ENCODE measurements at places on chromosomes 7 and 10.

GRCh38 chr10:81603106-81603620, 271.8 kb upstream of the NRG3 start:
- no peak for DNase-seq

DNA sequence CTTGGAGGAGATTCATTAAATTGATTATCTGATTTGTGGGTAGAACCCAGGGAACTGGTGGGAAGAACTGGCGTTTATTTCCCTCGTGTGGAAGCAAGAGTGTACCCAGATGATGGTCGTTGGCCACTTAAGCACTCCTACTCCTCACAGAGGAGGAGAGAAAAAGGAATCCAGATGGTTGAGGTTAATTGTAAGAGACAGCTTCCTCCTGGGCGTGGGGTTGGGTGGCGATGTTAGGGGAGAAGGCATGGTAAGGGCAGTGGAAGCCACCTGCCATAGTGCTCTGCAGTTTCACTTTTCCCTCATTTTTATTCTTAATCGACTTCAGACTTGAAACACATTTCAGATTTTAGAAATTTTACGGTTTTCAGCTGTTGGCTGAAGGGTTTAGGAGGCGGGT, 104.1 kb downstream of the DOCK1 start:
- no peak for DNase-seq

DNA sequence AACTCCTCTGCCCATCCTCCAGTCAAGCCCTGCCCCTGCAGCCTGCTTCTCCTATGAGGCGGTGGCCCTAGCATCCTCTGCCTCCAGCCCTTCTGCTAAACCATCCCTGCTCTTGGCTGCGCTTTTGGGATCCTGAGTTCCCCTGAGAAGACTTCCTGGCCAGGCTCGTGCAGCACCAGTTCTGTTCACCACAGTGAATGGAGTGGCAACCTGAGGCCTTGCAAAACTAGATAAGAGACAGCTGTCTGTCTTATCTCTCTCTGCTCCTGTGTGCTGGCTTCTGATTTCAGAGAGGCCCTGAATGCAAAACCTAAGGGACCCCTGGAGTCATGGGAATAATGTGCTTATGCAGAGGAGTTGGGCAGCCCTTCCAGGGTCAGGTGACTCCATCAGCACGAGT, 119.2 kb downstream of the TMEM178B start:
- no peak for DNase-seq

- no peak for DNase-seq
Measured at GRCh38 chr10:1745780-1746456, 8.6 kb upstream of the ADARB2 start.

DNA sequence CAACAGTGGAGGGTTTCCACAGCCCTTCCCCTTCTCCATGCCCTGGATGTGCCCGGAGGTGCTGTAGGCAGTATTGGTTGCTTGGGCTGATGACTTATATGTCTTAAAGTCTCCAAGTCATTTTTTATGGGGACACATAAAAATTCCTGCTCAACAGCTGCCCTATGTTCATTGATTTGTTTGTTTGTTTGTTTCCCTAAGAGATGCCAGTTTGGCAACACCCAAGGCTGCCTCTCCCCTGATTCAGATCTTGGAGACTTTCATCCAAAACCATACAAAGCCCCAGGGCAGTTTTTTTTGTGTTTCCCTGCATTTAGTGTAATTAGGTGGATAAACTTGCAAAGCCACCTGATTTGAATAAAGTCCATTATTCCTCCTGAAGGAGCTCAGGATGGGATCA, 115.3 kb downstream of the PLPP4 start:
- DNase-seq: no peak

GRCh38 chr7:105816954-105817615, 59.3 kb downstream of the ATXN7L1 start:
- no peak for DNase-seq

- no peak for DNase-seq
Measured at GRCh38 chr10:133270773-133271297, 5.8 kb downstream of the ADAM8 start.

DNA sequence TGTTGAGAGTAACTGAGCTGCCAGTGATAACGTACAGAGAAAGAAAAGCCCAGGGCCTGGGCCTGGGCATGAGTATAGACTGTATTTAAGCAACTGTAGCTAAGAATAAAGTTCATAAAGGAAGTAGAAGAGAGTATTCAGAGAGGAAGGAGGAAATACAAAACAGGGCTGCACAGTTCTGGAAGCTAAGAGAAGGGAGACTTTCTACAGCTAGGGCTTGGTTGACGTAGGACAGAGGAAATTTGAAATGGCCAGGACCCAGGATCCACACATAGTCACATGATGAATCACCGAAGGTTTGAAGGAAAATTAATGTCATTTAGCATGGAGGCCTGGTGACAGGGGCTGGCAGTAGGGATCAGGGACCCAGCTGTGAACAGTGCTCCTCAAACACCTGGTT, 66.7 kb downstream of the ARL4A start:
- DNase-seq: no peak

DNA sequence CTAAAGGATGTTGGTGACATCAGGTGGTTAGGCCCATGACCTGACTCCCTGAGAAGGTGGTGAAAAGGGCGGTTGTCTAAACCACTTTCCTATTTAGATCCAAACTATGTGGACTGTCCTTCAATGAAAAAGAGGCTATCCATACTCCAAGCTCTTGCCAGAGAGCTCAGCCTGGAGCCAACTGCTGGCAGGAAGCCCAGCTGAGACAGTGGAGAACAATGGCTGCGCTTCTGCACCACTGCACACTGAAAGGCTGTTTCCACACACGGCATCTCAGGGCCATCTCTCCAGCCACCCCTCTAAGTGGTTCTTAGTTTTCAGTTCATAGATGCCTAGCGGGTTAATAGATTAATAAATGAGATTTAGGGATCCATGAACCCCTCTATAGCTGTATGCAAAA, 488.8 kb upstream of the ZMIZ1 start:
- peak; percentile 83 for DNase-seq

DNA sequence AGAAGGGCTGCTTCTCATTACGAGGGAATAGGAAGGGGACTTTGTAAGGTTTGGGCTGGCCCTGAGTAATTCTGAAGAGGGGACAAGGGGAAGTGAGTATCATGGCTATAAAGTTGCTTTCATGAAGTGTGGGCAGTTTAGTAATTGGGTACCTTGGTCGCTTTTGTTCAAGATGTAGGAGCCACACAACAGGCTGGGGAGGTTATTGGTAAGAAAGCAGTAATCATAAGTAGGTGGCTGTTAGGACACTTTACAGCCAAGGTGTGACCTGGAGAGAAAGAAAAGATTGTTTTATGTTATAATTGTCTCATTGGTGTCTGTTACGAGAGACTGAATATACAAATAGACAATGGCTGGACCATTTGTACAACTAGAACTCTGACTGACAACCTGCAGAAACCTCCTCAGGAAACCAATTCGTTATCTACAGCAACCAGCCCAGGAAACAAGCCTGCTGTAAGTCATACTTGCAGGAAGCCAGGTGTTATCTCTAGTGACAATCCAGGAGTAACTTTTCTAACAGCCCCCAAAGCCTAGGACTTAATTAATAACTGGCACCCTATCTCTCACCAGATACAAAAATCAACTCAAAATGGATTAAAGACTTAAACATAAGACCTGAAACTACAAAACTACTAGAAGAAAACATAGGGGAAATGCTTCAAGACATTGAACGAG, 5.0 kb upstream of the CCM2 start:
- no peak for DNase-seq
